ENCODE measurements at places on chromosomes 5 and 9. TPM values are rescaled to one million over a fixed set of nuclear protein-coding genes. Genes with fewer than 3 reads are reported as not detected.
A peak's percentile ranks its signal among the peaks of the same experiment; 100 is the strongest.

Gene INSL4
- total RNA-seq: not detected

DNA sequence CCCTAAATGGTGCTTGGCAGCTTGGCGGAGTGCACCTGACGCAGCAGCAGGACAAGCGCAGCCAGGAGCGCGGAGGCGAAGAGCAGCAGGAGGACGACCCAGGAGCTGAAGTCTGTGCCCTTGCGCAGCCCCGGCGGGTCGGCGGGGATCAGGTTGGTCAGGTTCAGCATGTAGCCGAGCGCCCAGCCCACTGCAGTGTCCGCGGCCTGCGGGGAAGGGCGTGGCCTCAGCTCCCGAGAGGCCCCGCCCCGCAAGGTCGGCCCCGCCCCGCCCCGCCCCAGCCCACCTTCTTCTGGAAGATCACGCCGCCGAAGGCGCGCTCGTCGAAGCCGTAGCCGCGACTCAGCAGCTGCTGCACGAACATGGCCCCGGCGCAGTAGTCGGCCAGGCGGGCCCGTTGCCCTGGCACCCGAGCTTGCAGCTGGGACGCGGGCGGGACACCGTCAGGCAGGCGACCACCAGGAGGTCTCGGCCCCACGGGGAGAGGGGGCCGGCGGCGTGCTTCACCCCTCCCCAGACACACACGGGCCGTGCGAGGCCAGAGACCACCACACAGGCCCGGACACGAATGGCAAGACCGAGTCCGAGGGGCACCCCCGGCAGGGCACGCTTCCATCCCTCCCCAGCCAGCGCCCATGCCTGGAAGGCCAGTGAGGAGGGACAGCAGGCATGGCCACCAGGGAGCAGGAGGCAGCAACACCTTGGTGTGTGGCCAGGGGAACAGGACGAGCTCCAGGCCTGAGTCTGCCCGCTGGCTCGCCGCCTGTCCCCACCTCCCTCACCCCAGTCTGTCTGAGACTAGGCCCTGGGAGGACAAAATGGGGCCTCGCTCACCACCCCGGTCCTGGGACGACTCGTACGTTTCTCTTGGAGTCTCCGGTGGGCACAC is 2.9 kb upstream of the NPDC1 start:
- no peak for DNase-seq

Gene ZFP2
- total RNA-seq: 0.67 TPM

GRCh38 chr9:1154739-1155138 is 104.6 kb downstream of the DMRT2 start:
- DNase-seq: no peak

DNA sequence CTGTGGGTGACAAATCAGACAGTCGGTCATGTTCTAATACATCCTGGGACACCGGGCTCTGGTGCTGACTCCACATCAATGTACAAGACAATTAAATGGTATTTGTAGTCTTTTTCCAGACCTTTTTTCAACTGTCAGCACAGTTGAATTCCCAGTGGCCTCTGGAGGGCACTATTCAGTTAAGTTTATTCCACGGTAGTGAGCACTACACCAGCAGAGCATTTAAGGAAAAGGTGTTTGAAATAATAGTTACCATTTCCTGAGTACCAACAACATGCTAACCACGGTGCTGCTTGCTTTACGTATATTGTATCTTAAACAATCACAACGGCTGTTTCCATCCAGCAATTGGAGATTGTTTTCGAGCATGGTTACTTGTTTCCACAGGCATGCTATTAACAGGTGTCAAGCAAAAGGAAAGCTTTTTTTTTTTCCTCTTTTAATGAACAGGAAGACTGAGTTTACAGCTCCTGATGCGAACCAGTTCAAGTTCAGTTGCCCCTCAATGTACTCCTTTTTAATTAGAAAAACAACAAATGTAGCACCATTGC is 186.7 kb downstream of the PDZD2 start:
- DNase-seq: no peak

- no peak for DNase-seq
These were observed 2.6 kb upstream of the SMC5 start for GRCh38 chr9:70256123-70256551.

DNA sequence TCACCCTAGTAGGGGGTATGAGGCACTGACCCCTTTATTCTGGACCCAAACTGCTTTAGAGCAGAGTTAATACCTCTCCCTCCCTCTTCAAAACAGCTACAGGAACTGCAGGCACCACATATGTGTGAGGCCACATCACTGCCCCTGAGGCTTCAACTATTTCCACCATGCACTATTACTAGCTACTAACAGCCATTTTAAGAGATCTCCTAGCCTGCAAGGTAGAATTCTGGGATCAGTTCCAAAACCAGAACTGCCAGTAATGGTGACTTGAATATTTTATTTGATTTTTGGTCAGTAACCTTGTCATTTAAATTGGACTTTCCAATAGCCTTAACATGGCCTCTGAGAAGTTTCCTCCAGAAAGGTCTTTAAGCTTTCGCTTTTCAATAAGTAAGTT is 55.3 kb upstream of the FSD1L start:
- no peak for DNase-seq

DNA sequence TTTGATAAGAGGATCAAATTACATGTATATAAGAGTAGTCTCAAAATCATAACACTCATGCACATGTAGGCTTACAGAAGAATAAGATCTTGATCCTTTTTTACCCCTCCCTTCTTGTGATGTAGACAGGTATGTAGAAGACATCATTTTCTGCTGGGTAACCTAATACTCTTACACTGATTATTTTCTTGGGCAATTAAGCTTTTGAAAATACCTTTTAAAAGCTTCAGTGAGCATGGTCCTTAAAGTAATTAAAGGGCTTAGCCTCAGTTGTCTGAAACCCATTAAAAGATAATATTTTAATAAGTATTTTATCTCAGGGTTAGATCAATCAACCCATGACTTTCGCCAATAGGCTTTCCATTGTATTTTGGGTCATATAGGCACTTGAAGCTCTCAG is 50.6 kb downstream of the ALDH1A1 start:
- DNase-seq: no peak

Gene SLC36A2
- 0.22 TPM for total RNA-seq

Gene PCDHGB5
- total RNA-seq: 6.4 TPM

- DNase-seq: no peak
These were observed 71.2 kb downstream of the SHB start for GRCh38 chr9:37997636-37998374.

DNA sequence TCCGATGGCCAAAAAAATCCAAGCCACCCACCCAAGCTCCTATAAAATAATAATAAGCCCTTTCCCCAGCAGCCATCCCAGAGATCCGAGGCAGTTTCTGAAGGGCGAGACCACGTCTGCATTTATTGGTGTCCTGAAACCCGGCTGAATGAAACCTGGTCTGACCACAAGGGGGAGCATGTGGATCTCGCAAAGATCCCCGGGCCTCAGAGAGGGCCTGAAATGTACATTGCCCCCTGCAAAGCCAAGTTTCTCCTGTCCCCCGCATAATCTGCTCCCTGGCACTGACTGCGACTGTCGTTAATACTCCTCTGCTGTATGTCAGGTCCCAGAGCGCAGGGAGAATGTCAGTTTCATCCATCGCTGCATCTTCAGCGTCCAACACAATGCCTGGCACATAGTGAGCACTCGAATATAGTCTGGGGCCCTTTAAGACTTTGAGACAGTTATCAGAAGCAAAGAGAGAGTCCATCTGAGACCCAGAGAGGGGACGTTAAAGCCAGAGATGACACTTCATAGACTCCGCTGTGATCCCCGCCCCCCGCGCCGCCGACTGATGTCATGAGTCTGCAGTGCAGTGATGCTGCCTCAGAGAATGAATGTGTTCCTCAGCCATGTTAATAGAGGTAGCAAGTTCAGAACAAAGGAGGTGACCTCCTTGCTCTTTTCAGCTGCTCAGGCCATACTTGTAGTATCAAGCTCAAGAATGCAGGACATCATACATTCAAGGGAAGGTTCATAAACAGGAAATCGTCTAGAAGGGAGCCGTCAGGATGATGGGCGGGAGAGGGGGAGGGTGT is 74.5 kb upstream of the BARHL1 start:
- DNase-seq: peak; percentile 67

GRCh38 chr9:78029551-78030295 is 1.9 kb downstream of the GNAQ start:
- DNase-seq: no peak

- no peak for DNase-seq
These were observed 206.6 kb downstream of the PALM2AKAP2 start for GRCh38 chr9:109986521-109986991.

- no peak for DNase-seq
These were observed 44.6 kb upstream of the SEMA4D start for GRCh38 chr9:89542401-89543021.

DNA sequence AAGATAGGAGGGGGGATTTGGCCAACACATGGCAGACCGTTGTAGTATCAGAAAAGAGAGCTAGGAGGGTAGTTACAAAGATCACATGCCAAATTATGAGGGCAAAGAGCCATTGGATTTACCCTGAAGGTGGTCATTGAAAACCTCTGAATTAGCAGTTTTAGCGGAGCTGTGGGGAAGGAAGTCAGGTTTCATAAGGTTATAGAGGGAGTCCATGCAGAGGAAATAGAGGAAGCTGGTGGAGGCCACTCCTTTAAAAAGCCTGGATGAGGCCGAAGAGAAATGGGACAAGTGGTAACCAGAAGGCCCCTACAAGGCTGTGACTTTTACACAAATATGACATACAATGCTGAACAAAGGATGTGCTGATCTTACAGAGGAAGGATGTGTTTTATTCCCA is 13.2 kb downstream of the DOCK8 start:
- DNase-seq: no peak

GRCh38 chr5:6343951-6344592 is 34.3 kb downstream of the MED10 start:
- no peak for DNase-seq

Gene LHX6
- total RNA-seq: 8.0 TPM

- DNase-seq: no peak
These were observed 1414.9 kb upstream of the NUDT12 start for GRCh38 chr5:104977529-104977928.

Gene ADAMTS12
- 1.4 TPM for total RNA-seq

DNA sequence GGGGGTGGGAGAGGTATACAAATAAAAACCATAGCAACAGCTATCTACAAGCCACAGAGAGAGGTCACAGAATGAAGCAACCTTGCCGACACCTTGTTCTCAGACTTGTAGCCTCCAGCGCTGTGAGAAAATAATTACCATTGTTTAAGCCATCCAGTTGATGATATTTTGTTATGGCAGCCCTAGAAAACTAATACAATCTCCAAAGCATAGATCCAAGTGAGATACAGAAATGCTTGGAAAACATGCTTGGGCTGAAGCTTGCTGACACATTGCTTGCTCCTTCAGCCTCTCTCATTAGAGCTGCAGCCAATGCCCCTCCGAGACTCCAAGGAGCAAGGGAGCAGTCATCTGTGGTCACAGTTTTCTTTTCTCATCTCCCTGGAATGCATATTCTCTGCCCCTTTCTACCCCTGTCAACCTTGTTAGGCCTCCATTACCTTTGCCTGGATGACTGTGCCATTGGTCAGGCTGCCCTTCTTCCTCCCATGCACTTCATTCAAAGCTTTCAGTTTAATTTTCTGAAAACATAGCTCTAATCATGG is 401.4 kb upstream of the KLF4 start:
- no peak for DNase-seq

- DNase-seq: no peak
These were observed 96.4 kb downstream of the GNAQ start for GRCh38 chr9:77935211-77935610.

Gene PROB1
- 56.5 TPM for total RNA-seq

DNA sequence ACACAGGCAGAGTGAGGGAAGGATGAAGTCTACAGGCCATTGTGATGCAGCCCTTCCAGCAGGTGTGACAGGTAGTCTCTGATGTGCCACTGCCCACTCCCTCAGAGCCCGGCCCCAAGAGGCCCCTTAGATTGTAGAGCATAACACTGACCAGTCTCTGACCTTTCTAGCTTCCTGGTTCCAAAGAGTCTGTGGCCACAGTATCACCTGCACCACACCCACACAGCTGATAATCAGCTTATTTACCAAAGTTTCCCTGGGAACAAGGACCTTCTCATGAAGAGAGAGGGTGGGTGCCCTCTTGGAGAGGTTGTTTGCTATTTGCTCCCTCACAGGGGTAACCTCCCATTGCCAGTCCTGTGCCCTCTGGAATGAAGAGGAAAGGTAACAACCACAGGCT is 11.0 kb upstream of the ACER2 start:
- DNase-seq: no peak

Gene LCN15
- 0.59 TPM for total RNA-seq

Gene IFT74
- 9.2 TPM for total RNA-seq

- DNase-seq: no peak
These were observed 17.4 kb upstream of the NIM1K start for GRCh38 chr5:43174586-43174985.

DNA sequence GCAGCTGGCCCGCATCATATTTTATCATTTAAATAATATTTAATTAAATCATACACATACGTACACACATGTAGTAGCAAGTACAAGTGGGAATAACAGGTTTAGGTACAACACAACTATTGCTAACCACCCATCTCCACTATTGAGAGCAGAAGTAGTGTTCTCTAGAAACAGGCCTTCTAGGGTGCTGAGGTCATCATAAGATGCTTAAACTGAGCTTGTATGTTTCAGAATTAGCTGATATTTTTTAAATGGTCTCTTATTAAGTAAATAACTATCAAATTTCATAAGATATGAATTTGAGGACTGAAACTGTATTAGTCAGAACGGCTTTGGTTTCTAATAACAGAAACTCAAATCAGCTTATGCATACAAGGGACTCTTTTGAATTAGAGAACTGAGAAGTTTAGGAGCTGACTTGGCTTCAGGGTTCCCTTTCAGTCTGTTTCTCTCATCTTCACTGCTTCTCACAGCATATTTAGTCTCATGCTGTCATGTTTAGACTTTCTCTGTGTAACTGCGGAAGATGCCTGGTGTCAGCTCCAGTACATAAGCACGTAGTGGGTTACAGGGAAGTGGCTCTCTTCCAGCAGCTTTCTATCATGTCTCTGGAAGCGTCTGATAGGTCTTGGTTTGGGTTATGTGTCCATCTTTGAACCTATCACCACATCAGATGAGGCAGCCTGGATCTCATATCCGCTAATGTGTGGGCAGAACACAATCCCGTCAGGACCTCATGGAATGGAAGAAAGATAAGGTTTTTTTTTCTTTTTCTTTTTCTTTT is 25.0 kb upstream of the OCLN start:
- no peak for DNase-seq

- DNase-seq: no peak
These were observed 2384.6 kb upstream of the WWC1 start for GRCh38 chr5:165906871-165907270.

DNA sequence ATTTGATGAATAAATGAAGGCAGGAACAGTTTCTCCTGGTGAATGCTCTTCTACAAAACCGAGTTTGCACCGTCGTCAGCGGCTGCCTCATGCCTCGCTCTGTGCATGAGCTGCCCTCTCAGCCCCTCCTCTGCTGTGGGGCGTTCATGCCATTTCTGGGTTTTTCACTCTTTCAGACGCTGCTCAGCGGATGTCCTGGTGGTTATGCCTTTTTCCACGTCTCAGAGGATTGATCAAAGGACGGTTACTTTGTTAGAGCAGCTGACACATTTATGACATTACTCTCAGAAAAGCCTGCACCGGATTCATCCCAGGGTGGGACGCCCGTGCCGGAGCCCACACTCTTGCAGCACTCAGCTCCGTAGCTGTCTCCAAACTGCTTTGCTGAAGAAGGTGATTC is 195.9 kb upstream of the PPP1R26 start:
- DNase-seq: no peak

Gene CDC20B
- not detected for total RNA-seq

All from left ventricle myocardium superior (tissue), 1 donor.